Activated T-cell treated with anti-CD3 and anti-CD28 coated beads, Interleukin-2, amount 50 U/mL, for 24 hours (primary cell): ENCODE measurements at places on chromosomes 11 and 22.

DNA sequence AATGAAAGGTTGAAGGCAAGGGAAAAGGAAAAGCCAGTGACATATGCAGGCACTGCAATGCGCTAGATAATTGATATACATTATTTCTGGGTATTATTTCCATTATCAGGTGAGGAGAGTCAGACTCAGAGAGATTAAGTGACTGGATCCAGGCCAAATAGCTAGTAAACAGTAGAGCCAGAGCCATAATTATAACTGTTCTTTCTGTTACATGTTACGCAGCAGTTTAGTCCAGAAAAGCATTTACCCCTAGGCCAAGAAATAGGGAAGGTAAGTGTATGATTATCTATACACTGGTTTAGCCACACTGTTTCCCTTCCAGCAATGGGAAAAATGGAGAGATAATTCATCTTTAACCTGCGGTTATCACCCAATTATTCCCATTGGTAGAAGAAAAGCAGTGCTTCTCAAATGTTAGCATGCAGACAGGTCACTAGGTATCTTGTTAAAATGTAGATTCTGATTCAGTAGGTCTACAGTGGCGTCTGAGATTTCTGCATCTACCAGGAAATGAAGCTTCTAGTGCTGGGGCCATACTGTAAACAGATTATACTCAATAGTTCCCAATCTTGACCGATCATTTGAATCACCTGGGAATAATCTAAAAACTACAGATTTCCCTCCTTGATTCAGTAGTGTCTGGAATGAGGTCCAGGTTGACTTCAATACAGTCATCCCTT is 69.4 kb downstream of the RBFOX2 start:
- H3K4me1 ChIP-seq = peaks cover 4% of the 10 kb centered on the region
- H3K27me3 ChIP-seq = peaks cover 13% of the 10 kb centered on the region
- no peaks in the 10 kb centered on the region for H3K36me3 ChIP-seq

- DNase-seq = no peak
- no peak overlapping the region for H3K27ac ChIP-seq
- no peak overlapping the region for H3K4me3 ChIP-seq
- peaks cover 4% of the 10 kb centered on the region for H3K27me3 ChIP-seq
- peaks cover 7% of the 10 kb centered on the region for H3K4me1 ChIP-seq
Observed at GRCh38 chr22:21067901-21068680, 22.3 kb downstream of the LRRC74B start.

DNA sequence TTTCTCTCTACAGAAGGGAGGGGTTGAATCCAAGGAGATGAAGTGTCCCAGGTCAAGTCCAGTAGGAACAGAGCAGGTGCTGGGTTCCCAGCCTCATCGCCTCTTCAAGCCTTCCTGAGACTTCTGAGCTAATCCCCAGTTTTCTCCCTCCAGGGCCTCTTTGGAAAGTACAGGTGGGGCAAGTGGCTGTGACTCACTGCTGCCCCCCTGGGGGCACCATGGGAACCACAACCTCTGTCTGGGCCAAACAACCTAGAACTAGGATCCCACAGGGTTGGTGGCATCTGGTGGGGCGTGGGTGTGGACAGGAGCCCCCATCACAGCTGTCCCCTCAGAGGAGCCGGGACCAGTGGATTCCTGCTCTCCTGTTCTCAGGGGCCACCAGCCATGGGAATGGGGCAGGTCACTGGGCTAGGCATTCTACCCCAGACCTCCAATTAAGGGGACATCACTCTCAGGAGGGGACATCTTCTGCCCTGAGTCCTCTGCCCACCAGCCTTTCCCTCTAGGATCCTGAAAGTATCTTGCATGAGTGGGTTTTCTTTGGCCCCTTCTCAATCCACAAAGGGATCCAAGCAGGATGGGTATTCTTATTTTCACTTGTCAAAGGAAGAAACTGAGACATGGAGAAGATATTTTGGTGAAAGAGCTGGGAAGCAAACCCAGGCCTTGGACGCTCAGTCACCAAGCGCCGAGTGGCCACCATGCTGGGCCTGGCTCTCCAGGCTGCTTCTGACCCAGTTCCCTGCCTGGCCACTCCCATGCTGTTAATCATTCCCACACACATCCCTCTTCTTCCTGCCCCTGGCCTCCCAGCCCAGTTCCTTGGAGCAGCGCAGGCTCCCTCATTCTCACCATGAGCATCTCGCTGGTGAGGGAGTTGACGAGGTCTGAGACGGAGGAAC is 23.8 kb downstream of the LRRC10B start:
- H3K4me3 ChIP-seq = no peak overlapping the region
- no peaks in the 10 kb centered on the region for H3K36me3 ChIP-seq

GRCh38 chr11:36741515-36741914 is 143.5 kb upstream of the RAG2 start:
- H3K27ac ChIP-seq = no peak overlapping the region
- H3K4me1 ChIP-seq = peaks cover 4% of the 10 kb centered on the region
- DNase-seq = no peak
- no peak overlapping the region for H3K4me3 ChIP-seq
- peaks cover 38% of the 10 kb centered on the region for H3K27me3 ChIP-seq

- H3K4me1 ChIP-seq = no peaks in the 10 kb centered on the region
- no peaks in the 10 kb centered on the region for H3K27me3 ChIP-seq
Observed at GRCh38 chr11:119545978-119546915, 123.3 kb upstream of the THY1 start.

DNA sequence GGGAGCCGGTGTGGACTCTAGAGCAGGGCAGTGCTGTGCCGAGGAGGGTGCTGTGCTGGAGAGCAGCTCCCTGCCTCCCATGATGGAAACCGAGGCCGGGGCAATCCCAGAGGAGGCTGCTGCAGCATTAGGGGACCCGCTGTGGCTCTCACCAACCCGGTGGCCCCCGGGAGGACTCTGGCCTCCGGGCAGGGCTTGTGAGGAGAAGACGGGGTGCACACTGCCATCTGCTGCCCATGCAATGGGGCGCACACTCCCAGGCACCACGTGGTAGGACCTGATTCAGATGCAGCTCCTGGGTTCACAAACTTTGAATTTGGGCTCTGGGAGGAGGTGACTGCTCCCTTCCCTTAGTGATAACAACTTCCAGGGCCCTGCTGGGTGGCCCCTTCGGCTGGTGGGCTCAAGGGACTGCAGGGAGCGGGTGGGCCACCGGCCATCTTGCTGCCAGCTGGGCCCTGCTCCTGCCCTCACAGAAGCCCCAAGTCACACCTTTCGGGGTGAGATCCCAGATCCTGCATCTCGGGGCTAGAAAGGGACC is 93.8 kb upstream of the FGF3 start:
- no peak overlapping the region for H3K4me3 ChIP-seq
- no peaks in the 10 kb centered on the region for H3K4me1 ChIP-seq
- no peak for DNase-seq
- H3K27ac ChIP-seq = no peak overlapping the region
- H3K27me3 ChIP-seq = peaks cover 62% of the 10 kb centered on the region
